ENCODE measurements at places on chromosomes 2 and 18.

GRCh38 chr2:105809723-105810122 lies 65.0 kb downstream of the NCK2 start:
- no peak for DNase-seq

DNA sequence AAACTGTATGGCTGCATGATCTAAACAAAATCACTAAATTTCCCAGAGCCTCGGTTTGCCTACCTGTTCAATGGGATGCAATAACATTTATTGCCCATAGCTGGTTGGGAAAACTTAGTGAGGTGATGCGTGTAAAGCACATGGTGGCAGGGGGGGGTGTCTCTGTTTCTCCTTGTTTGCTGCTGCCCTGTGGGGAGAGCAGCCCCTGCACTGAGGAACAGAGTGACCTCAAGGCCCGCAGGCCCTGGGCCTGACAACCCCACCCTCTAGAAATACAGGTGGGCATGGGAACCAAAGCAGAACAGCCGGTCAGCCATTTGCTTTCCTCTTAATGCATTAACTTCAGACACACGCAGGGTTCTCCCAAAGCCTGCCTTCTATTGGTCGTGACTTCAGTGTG lies 55.1 kb upstream of the SLC66A3 start:
- no peak for DNase-seq

GRCh38 chr2:10897956-10898355 lies 13.8 kb upstream of the KCNF1 start:
- DNase-seq: no peak

GRCh38 chr2:60992985-60993392 lies 24.5 kb upstream of the PEX13 start:
- DNase-seq: no peak

DNA sequence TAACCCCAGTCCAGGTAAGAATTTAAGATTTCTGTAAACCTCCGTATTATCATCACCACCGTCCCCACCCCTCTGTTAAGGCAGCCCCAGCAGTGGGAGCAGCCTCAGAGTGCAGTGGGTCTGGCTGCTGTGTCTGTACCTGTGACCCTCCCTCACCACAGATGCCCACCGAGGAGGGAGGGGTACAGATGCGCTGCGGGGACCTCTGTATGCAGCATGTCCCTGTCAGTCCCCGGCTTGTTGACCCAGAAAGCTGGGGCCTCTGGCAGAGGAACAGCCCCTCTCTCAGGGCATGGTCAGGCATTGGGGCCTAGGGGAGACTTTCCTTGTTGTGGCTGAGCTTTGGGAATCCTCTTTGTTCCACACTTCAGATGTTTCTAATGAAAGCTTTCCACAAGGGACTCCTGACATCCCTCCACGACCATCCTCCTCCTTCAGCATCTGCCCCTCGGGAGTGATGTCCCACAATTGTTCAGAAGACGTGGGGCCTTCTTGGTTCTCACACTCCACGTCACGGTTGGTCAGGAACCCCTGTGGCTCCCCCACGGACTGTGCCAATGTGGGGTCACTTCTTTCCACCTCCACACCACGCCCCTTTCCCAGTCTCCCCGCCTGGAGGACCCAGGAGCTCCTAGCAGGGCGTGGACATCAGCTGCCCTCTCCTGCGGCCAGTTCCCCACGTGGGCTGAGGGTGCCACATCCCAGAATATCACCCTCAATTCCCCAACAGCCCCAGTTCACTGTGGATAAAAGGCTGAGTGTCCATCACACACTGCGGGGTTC lies 384.2 kb upstream of the MYT1L start:
- no peak for DNase-seq

DNA sequence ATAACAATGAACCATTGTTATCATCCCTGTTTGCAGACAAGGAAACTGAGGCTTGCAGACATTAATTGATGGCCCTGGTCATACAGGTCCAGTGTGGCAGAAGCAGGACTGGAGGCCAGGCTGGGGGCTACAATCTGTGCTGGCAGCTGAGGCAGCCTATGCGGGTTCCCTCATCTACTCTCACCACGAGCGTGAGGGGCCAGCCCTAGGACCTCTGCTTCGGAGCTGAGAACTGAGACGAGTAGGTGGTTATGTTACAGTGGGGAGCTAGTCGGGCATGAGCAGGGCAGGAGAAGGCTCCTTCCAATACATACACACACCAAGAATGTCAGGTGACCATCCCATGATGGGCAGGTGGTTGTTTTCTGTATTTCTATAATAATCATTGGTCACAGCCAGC lies 82.2 kb upstream of the ASB18 start:
- no peak for DNase-seq

- no peak for DNase-seq
Observed at GRCh38 chr2:210663631-210664089, 107.3 kb downstream of the CPS1 start.

DNA sequence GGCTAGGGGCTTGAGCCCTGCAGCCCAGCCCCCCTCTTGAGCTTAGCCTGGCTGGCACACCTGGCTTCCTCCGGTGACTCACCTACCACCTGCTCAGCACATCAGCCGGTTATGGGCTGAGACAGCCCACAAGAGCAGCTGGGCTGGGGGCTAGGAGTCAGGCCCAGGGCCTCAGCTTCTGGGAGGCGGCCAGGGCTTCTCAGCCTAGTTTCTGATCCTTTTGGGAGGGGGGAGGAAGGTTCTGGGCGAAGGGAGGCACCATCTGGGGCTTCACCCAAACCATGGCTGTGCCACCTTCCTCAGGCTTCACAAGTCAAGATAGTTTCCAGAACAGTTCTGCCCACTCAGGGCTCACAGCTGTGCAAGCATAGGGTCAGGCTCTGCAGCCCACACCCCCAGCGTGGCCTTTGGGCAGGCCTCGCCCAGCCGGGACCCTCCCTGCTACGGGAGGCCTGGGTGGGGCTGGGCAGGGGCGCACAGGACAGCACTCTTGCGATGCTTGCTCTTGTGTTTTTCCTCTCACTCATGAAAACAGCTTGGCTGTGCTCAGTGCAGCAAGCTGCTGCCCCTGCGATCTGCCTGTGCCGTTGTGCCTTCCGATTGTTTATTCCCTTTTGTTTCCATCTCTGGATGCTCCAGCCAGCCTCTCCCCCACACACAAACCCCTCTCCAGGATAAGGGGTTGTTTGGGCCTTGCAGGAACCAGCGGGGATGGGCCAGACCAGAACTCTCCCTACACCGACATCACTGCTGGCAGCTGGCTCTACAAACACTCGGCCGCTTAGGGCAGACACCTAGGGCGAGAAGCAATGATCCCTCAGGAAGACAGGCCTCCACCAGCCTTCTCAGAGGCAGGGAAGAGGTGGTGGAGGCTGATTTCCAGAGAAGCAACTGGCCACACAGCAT lies 26.1 kb upstream of the SEMA4C start:
- DNase-seq: no peak

DNA sequence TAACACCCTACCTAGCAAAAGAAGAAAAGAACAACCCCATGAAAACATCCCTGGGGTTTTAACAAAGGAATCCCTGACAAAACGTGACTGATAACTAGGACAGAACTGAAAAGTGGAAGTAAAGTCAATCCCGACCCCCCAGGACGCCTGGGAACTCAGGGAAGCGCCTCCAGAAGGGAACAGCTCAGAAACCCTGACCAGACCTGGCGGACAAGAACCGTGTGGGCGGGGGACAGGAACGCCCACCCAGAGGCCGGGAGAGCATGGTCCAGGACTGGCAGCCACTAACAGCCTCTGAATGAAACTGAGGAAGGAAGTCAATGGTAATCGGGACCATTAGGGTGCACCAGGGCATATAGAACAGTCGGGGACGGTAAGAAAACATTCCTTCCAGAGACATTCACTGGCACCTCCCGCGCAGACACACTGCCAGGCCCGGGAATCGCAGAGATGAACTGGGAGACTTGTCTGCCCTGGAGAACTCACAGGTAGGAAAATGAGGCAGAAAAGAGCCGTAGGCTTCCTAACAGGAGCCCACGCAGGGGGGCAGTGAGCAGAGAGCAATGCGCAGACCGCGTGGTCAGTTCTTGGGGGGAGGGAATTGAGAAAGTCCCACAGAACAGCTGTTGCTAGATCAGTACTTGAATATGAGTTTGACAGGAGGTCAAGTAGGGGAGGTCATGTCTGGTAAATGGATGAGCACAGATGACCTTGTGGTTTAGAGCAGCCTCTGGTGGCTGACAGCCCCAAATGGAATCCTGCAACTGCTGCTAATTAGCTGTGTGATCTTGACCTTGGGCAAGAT lies 1.3 kb upstream of the TBC1D8 start:
- DNase-seq: no peak

DNA sequence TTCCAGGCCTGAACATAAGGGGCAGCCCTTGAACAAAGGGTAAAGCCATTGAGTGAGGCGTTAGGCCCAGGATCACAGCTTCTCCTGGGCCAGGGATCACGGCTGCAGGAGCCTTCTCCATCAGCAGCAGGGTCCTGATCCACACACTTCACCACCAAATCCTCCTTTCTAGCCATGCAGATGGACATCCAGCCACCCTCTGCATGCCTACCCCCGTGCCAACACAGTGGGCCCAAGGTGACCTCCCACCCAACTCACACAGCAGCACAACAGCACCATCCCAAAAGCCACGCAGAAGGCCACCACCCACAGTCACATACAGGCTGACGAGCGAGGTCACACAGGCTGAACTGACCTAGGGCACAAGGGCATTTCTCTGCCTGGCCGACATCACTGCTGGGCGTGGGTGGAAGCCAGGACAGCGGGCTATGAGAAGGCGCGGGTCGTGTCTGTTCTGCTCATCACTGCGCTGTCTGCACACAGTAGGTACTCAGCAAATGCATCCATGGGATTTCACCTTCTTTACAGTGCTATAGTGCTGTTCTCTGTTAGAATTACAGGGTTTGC lies 31.2 kb downstream of the TFCP2L1 start:
- DNase-seq: no peak

DNA sequence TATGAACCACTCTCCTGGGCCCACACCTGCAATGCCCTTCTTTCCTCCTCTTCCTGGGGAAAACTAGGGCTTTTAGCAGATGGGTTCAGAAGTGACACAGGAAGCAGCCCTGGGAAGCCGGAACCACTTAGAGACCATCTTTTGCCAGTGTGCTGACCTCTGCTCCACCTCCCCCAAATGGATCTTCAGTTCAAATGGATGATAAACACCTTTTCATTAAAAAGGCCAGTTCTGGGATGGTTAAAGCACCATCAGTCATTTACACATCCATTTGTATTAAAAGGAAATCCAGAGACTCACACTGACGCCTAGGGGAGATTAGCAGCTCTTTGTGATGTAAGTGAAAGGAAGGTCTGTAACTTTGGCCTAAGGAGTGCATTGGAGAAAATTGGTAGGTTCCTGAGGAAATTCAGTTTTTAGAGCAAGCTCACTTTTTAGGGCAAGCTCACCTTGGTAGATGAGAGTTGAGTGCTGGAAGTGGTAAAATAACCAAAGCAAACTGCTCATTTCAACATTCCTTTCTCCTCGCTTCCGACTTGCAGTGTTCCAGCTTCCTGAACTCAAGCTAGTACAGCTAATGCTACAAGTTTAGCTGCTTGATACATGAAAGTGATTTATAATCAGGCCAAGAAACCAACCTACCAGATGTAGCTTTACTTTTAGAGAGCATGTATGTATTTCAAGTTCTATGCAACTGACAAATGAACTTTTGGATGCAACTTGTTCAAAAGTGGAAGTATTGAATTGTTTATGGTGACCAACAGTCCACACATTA lies 47.7 kb downstream of the ACTR2 start:
- DNase-seq: no peak

DNA sequence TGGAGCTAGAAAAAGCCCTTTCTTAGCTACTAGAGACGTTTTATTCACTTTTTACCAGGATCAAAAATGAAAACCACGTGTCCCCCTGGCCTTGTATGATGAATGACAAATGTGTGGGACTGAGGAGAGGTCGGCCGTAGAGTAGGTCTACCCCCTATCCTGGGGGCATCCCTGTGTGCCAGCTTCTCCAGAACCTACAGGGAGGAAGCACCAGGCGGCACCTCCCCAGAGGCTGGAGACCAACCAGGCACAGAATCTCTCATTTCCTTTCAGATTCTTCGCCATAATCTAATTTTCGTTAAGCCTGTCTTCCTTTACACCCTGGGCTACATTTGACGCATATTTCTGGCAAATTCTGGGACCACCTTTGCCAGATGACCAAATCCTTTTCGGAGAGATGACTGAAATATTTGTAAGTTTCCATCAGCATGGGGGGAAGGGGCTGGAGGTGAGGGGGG lies 15.9 kb downstream of the TWIST2 start:
- DNase-seq: no peak

DNA sequence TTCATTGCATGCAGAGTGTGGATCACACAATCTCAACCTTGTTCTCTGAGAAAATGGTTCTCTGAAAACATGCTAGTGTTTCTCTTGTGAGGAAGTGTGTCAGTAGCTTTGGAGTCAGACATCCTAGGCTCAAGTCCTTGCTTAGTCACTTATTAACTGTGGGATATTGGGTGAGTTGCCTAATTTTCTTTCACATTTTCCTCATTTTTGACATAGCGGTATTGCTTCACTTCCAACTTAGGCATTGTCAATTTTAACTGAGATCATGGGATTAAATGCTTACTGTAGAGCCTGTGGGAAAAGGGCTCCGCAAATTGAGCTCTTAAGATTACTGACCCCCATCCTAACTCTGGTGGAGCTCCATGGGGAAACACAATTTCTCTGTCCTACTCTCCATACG lies 622.2 kb downstream of the CNTNAP5 start:
- DNase-seq: no peak

DNA sequence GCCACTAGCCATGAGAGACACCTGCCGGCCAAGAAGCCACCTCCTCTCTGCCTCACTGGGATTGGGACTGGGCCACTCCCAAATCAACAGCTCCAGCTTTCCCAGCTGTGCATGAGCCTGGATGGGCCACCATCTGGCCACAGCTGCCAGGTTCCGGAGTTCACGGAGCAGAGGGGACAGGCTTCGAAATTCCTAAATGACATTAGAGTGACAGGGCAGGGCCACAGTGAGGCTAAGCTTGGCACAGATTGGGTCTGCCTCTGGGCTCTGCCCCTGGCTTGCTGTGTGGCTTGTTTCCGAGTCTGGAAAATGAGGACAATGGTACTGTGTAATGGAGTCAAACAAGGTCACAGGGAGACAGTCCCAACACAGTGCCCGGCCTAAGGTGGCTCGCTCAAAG lies 6.5 kb downstream of the DIPK1C start:
- DNase-seq: no peak

All from activated CD4-positive, alpha-beta T cell treated with anti-CD3 and anti-CD28 coated beads for 48 hours (primary cell).